Fibroblast of lung (primary cell): ENCODE measurements at places on chromosomes 11 and 22. TPM values are rescaled to one million over a fixed set of nuclear protein-coding genes. Genes with fewer than 3 reads are reported as not detected.

The VSIG2 gene
- not detected in 2 replicates for total RNA-seq

The GAB4 gene
- total RNA-seq = not detected in 2 replicates

The KCNE3 gene
- 6.4 and 10.8 TPM in 2 replicates for total RNA-seq

The BIK gene
- total RNA-seq = not detected in 2 replicates

The TMEM86A gene
- total RNA-seq = 0.77 and 0.83 TPM in 2 replicates

DNA sequence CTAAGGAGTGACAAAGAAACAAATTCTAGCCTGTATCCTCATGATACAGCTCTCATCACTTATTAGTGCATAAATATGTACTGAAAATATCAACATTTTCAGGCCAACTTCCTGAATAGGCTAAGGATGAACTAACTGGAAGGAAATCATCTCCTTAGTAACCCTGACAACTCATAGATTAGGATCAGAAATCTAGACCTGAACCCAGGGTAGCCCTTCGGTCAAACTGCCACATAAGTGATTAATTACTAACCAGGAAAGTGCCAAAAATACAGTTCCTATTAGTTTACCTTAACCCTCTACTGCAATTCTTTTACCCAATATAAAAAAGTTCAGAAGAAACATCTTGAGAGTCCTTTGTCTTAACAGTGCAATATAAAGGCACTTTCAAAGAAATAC lies 40.0 kb downstream of the AMBRA1 start:
- DNase-seq = no peak

DNA sequence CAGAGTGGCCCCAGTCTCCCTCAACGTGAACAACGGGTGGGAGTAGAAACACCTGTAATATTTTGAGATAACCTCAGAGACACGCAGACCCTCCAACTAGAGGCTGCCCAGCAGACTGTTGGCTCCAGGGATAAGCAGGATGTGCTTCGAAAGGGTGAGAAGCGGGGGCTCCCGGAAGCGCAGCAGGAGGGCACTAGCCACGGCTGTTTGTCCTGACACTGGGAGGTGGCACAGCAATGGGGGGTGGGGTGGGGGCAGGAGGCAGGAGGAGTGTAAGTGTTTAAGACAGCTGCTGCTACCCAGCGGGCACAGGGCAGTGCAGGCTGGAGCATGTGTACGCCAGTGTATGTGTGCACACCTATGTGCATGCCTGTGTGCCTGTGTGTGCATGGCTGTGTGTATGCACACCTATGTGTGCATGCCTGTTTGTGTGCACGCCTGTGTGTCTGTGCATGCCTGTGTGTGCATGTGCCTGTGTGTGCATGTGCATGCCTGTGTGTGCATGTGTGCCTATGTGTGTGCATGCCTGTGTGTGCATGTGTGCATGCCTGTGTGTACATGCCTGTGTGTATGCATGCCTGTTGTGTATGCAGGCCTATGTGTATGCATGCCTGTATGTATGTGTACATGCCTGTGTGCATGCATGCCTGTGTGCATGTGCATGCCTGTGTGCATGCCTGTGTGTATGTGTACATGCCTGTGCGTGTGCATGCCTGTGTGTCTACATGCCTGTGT lies 154.7 kb downstream of the SHANK2 start:
- no peak for DNase-seq

GRCh38 chr11:70467201-70468085 lies 69.1 kb downstream of the CTTN start:
- DNase-seq = no peak

- DNase-seq = no peak
Observed at GRCh38 chr11:66459138-66459778, 7.4 kb upstream of the PELI3 start.

GRCh38 chr11:59283825-59284772 lies 71.4 kb upstream of the MPEG1 start:
- peak; percentile 23 for DNase-seq

DNA sequence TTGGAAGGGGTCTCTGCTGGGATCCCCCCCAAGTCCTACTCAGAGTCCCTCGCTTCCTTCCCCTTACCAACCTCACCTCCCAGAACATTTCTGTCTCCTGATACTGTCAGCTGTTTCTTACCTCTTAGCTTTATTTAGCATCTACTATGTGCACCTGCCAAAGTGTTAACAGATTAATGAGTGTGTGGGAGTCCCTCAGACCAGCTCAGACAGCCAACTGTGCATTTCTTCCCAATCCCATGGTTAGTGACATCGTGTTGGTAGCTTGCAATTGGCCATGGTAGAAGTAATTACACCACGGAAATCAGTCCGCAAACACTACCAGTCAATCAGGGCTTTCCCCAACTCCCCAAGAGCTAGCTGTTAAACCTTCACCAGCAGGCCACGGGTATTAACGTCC lies 150.6 kb downstream of the DSCAML1 start:
- no peak for DNase-seq

DNA sequence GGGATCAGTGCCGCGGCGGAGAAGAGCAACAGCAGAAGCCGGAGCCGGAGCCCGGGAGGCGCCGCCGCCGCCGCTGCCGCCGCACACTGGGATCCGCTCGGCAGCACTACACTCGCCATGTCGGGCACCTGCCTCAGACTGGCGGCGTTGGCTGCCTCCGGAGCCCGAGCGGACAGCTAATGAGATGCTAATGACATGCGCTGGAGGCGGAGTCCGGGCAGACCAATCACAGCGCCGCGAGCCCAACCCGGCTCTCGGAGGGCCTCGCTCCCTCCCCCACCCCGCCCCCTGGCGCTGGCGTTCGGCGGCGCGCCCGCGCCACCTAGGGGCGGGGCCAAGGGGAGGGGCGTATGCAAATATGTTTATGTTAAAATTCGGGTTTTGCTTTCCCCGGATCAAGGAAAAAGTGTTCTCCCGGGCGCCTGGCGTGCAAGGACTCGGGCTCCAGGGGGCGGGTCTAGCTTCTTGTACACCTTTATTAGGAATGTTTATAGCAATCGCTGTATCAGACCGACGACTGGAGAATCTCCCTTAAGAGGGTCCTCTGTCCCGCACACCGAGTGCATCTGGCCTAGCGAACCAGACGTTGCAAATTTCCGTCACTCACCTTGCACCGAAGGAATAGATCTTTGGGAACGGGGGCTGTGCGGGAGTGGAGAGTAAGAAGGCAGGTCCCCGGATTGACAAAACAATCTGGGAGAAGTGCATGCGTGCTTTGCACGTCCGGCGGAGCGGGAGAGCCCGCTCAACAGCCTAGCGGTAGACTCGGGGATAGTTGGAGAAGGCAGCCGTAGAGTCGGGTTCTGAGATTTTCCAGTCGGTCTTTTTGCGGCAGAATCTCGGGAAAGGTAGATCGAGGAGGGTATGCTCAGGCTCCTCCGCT lies at the start of gene CADM1:
CADM1 (minus strand) TSS at position 140 of the 883 bp plus-strand sequence.
- peak; percentile 90 for DNase-seq

- peak; percentile 46 for DNase-seq
Observed at GRCh38 chr22:36136988-36137387, 23.6 kb downstream of the APOL3 start.

GRCh38 chr11:101459020-101459419 lies 124.8 kb downstream of the TRPC6 start:
- no peak for DNase-seq

DNA sequence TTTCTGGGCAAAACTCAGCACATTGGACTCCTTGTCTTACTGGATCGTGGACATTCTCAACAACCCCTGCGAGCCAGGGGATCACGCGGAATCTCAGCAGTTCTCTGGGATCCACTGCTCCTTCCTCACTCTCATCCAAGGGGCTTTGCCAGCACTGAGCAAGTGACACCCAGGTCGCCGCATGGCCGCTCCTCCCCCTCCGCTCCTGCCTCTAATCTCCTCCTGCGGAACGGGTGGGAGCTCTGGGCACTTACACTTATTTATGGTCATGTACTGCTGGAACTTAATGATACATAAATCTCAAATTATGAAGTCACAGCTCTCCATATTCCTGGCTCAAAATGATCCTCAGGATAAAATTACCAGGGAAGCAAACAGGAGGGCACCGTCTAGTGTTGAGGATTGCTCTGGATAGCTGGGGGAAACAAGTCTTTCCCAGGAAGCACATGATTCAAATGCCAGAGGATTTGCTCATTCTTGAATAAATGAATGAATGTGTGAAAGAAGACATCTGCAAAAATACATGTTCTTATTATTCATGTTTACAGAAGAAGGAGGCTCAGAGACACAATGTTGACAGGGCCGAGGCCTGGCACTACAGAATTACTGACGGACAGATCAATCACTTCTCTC lies 1077.3 kb downstream of the TBC1D22A start:
- DNase-seq = no peak

DNA sequence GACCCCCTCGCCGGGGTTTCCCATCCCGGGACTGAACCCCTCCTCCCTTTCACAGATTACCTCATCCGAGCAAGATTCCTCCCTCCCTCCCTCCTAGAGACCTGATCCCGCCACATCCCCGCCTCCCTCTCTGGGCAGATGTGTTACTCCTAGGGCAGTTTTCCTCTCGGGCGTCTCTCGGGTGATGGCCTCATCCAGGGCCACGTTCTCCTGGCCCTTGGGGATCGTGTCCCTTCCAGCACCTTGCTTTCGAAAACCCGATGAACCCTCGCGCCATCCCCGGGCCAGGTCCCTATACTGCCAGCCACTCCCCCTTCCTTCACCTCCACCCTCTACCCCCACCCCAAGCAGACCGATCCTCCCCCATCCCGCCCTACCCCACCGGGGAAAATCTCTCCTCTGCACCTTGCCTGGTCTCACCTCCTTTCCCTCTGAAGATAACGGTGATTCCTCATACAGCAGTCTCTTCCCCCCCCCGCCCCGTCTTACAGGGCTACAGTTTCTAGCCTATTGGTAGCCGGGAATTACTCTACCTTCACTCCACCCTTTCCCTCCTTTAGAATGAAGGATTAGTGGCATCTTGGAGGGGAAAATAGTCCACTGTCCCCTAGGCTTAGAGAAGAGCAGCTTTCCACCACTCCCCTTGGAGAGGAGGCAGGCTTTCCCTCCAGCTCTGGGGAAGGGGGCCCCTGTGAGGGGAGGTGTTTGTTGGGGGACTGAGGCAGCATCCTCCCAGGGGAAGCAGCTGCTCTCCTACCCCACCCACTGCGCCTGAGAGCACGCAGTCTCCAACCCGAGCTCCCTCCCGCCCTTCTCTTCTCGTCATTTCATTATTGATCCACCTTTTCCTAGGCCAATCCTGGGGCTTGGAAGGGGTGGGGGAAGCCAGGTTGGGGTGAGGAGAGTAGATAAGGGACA lies 1.2 kb downstream of the KMT2A start:
- peak; percentile 23 for DNase-seq

- no peak for DNase-seq
Observed at GRCh38 chr11:94153320-94153719, 24.7 kb downstream of the PANX1 start.

- DNase-seq = no peak
Observed at GRCh38 chr22:25779890-25780289, 37.9 kb downstream of the MYO18B start.

DNA sequence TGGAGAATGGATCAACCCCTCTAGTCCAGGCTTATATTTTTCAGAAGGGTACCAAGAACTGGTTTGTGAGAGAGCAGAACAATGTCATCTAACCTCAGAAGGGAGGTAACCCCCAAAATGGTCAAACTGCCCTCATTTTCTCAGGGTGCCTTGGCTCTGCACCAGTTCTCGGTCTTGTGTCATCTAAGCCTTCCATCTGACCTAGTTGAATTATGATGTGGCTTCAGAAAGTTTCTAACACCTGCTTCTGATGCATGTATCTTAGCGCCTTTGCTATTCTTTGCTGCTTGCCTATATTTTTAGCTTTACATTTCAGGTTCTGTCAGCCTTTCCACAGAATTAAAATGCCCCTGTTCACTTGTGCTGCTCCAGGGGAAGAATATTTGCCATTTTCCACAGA lies 91.7 kb upstream of the E2F8 start:
- no peak for DNase-seq

- no peak for DNase-seq
Observed at GRCh38 chr11:59611570-59612565, 3.7 kb downstream of the OSBP start.

- peak; percentile 83 for DNase-seq
Observed at GRCh38 chr22:36470162-36470993, 11.1 kb downstream of the TXN2 start.

GRCh38 chr11:65452806-65453490 lies 30.4 kb downstream of the NEAT1 start:
- peak; percentile 87 for DNase-seq

- DNase-seq = no peak
Observed at GRCh38 chr22:36386900-36387708, 663 bp downstream of the MYH9 start.

- DNase-seq = no peak
Observed at GRCh38 chr11:68798221-68798813, 43.4 kb downstream of the CPT1A start.

GRCh38 chr11:128723531-128723930 lies 29.7 kb downstream of the FLI1 start:
- DNase-seq = no peak

GRCh38 chr11:67202028-67202427 lies 64.2 kb upstream of the GRK2 start:
- DNase-seq = no peak

DNA sequence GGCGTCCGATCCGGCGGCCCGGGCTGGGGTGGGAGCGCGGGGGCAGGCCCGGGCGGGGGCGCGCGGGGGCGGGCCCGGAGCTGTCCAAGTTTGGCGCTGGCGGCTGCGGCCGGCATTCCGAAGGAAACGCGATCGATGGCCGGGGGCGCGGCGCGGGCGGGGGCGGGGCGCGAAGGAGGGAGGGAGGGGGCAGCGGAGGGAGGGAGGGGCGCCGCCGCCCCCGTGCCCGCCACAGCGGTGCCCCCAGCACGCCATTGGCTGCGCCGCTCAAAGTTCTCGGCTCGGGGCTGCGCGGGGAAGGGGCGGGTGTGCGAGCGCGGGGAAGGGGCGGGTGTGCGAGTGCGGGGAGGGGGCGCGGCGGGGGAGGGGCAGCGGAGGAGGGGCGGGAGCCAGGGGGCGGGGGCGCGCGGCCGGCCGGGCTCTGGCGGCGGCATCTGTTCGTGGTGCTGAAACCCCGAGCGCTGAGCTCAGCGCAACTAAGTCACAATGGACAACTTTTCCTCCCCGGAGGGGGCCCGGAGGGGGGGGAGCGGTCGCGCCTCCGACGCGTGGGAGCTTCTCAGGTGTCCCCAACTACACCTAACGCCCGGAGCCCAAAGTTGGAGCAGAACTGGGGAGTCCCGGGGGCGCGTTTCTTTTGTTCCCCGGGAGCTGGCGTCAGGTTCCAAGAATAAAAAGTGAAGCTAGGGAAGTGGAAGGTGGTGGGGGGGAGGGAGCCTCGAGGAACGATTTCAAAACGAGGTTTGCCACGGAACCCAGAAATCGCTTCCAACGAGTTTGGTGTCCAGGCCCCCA lies 2.2 kb downstream of the PHF21B start:
- peak; percentile 55 for DNase-seq
